ENCODE measurements at places on chromosomes 16 and 17.

- no peak for DNase-seq
These were observed 32.9 kb downstream of the COPRS start for GRCh38 chr17:31825961-31826691.

DNA sequence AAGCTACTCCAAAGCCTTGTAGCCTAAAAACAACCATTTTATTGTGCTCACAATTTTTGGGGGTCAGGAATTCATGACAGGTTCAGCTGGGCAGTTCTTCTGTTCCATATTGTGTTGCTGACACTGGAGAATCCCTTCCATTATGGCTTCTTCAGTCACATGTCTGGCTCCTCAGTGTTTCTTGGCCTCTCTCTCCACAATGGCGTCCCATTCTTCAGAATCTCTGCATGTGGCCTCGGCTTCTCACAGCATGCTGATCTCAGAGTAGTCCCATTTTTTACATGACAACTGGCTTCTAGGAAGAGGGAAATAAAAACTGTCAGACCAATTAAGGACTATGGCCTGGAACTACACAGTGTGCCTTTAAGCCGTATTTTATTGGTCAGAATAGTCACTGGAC, 49.7 kb downstream of the NF1 start:
- no peak for DNase-seq

- DNase-seq, result no peak
These were observed 18.2 kb downstream of the DDX42 start for GRCh38 chr17:63792055-63792729.

- DNase-seq, result no peak
These were observed 54.9 kb downstream of the RGS9 start for GRCh38 chr17:65191811-65192740.

DNA sequence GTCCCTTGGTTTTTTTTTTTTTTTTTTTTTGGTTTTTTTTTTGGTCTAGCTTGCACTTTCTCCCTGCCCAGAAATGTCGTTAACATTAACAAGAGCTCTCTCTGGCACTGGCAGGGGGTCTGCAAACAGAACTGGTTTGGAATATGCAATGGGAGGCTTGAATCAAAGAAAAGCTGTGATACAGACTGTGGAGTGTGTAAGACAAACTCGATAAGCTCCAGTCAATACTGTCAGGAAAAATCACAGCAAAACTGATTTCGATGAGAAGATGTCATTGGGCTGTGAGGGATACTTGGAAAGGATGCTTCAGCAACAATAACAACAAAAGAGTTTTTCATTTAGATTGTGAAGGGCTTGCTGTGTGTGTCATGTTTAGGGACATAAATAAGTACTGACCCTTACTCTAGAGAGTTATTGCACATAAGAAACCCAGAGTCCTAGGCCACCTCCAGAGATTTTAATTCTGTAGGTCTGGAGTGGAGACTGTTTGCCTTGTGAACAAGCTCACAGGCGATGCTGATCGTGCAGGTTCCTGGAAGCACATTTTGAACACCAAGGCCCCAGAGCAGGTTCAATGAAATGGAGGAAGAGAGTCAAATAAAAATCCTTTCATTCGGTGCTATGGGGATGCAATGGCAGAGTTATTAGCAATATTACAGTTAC, 470.7 kb upstream of the RBFOX1 start:
- no peak for DNase-seq

GRCh38 chr16:85052536-85052935, 24.9 kb downstream of the KIAA0513 start:
- DNase-seq, result no peak

DNA sequence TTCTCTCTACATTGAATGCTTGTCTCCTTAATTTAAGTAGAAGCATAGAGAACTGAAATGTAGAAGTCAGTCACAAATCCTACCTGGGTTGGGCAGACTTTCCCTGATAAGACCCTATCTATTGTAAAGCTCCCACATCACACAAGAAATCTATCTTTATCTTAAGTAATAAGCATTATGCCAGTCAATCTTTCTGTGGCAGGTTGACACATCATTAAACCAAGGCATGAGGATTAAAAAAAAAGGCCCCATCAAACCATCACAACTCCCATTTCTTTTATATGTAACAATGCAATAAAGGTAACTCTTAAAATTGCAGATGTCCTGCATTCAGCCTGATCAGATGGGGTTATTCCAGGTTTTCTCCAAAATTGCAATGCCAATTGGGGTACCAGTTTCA, 311.8 kb downstream of the TOX3 start:
- no peak for DNase-seq

- peak; percentile 15 for DNase-seq
These were observed 28.6 kb downstream of the SLC38A8 start for GRCh38 chr16:84013787-84014569.

Measured in activated CD4-positive, alpha-beta T cell treated with anti-CD3 and anti-CD28 coated beads for 1 hour (primary cell).